Right ventricle myocardium superior (tissue), 1 donor: ENCODE measurements at places on chromosomes 11 and 22. TPM values are rescaled to one million over a fixed set of nuclear protein-coding genes. Genes with fewer than 3 reads are reported as not detected.

Gene MUC5AC
- not detected for total RNA-seq

Gene IGLL1
- not detected for total RNA-seq

Gene MPZL2
- 9.8 TPM for total RNA-seq

Gene KCNK7
- total RNA-seq = 0.81 TPM

Gene MIEF1
- total RNA-seq = 16.7 TPM

Gene YPEL1
- total RNA-seq = 3.1 TPM

Gene SYT13
- 6.4 TPM for total RNA-seq

Gene TRIM44
- total RNA-seq = 34.0 TPM
